NCI-H2081 treated with DMSO at 0.1 percent for 48 hours (cell line): ENCODE measurements at places on chromosomes 1 and 21.
A peak's percentile ranks its signal among the peaks of the same experiment; 100 is the strongest.

DNA sequence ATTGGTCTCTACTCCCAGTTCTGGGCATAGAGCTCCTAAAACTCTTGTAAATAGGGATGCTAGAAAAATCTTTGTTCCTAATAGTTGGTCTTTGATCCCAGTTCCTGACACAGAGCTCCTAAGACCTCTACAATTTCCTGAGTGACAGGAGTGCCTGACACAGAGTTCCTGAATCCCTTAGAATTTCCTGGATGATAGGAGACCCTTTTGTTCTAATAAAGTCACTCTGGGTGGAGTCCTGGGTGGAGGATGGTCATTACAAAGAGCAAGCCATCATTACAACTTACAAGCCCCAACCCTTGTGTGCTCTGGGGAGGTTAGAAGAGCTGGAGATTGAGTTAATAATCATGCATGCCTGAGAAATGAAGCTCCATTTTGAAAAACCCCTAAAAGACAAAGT is 58.4 kb downstream of the ZZZ3 start:
- no peak for DNase-seq

GRCh38 chr1:61079296-61079897 is 3.0 kb upstream of the NFIA start:
- no peak for DNase-seq

DNA sequence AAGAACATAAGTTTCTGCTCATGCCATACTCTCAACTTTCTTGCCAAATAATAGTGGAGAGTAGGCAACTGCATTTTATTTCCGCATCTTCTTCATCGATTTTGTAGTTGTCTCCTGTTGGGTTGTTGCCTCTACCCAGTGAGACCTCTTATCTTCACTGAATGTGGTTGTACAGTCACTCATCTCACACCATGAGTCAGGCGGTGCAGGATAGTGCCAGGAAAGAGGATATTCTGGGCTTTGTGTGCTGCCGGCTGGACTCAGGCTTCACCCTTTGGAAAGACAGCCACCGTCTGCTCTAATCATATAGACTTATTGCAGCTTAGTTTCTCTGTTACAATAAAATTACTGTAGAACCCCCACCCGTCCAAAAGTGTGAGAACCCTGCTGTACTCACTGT is 154.3 kb upstream of the USP24 start:
- no peak for DNase-seq

DNA sequence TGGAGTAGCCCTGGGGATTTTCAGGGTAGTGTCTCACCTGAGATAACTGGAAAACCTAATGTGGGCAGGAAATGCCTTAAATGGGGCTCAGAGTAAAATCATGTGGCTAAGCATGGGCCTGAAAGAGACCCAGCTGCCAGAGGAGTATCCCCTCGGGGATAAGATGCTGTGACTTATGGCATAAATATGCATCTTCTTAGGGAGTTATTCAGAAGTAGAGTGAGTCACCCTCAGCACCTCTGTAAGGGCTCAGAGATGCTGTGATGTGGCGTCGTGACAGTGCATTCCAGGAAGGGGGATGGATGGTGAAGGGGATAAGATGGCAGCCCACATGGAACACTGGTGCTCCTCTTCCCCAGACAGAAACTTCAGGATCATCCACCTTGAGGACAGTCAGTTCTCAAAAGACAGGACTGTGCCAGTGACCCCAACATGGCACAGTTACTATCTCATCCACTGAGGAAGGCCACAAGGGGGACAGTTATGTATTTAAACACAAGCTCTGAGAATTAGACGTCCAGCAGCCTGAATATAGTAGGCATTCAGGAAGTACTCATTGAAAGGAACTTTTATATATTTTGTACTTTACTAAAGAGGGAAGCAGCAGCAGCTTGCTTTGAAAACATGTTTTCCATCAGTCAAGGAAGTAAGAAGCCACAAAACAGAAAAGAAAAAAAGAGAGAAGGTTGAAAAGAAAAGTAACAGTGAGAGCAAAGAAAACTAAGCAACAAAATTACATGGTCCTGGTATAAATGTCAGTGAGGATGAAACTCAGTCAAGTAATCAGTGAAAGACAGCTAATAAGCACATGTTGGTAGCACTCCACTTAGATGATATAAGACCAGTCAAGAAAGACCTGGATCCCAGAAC is 8.3 kb downstream of the IL24 start:
- no peak for DNase-seq

DNA sequence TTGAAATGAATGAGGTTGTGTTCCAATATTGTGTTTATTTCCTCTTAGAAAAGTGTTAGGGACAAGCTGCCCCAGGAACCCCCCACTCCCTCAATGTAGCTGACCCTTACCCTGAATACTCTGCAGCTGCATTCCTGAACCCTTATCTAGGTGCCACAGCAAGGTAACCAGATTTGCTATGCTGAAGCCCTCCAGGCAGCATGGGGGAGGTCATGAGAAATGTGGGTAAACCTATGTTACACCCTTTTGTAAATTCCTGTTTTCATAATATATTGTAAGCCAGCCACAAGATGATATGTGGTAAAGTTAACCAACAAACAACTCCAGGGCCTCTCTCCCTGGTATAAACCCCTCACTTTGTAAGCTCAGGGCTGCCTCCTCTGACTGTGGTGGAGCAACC is 27.8 kb upstream of the CLDN8 start:
- DNase-seq: no peak

DNA sequence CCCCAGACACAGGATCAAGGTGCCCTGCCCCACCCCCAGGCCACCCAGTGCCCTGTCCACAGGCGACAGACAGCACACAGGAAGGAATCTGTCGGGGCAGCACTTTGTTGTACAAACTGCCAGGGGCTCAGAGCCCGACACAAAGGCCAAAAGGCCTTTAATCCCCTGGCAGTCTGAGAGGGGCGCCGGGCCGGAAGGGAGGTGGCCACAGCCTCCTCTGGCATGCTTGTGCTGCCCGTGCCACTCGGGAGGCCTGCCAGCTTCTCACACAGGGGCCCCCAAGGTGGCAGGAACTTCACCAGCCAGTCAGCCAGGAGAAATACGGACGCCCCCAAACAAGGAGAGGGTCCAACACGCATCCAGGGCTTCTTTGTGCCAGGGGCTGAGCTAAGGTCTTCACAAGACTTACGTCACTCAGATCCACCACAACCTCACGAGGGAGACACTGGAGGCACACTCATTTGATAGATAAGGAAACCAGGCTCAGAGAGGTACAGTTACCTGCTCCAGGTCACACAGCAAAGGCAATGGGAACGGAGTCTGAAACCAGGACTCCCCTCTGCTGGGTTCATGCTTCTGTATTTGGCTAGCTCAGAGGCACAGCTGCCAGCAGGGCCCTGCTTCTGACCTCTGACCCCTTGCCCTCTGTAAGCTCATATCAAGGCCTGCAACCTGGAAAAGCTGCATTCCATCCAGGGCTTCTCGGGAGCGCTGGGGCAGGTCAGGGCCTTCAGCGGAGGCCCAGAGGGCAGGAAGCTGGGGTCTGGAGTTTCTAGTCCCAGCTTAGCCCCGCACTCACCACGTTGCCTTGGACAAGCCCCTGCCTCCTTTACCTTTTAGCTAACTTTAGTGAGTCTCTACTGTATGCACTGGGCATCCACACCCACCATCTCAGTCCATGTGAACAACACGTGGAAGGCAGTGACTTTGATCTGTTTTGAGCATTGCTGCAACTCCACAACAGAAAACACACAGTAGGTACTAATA is 34.8 kb downstream of the HSPG2 start:
- DNase-seq: no peak

DNA sequence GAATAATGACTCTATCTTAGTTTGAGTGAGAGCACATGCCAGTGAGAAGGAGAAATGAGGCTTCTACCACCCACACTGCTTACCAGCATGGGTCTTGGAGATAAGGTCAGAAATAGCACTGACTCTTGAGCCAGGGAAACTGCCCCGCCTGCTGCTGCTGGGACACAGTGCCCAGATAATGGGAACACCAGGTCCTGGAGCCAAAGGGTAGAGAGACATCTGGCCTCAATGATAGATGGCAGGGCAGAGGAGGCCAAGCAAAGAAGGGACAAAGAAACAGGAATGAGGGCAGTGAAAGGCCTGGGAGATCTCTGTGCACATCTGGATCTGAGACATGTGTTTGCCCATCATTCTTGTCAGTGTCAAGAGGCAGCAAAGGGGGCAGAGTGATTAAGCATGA is 97.4 kb downstream of the MIS18A start:
- no peak for DNase-seq

GRCh38 chr1:54486907-54487306 is 61.1 kb upstream of the ACOT11 start:
- DNase-seq: no peak

- peak; percentile 25 for DNase-seq
Observed at GRCh38 chr1:27603681-27604578, at the start of gene AHDC1. Gene AHDC1 (minus strand): TSS chr1:27604144. CDS start chr1:27552115, 52,029 bp downstream.

DNA sequence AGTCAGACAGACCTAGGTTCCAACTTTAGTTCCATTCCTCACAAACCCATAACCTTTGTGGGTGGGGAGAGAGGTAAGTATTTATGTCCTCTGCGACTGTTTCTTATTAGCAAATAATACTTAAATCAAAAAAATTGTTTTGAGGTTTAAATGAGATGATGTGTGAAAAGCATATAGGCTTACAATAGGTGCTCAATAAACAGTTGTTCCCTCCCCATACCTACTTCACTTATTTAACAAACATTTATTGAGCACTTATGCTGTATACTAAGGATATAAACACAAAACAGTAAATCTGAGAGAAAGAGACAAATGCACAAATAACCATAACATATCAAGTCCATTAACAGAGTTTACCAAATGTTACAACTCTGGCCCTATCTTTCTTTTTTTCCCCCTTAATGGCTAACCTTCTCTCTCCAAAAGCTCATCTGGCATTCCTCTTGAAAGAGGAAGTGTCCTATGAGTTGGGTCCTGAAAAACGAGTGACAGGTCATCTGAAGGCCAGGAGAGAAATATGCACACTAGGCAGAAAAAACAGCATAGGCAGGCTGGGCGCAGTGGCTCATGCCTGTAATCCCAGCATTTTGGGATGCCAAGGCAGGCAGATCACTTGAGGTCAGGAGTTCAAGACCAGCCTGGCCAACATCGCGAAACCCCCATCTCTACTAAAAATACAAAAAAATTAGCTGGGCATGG is 10.3 kb downstream of the PIGM start:
- no peak for DNase-seq

DNA sequence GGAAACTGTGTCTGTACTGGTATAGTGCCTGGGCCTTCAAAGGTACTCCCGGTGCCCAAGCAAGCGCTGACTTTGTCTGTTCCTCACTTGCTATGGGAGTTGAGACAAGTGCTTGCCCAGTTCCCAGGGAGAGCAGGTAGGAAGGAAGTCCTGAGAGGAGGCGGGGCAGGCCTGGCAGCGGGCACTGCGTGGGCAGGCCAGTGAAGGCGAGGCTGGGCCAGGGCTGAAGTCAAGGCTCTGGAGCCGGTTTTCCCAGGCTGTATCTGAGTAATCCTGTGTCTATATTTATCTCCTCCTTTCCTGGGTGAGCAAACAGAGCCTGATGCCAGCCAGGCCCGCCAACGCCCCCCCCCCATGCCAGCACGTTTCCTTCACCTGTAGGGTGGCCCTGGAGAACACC is 15.9 kb upstream of the EDN2 start:
- no peak for DNase-seq

GRCh38 chr1:166730299-166730888 is 108.9 kb upstream of the POGK start:
- no peak for DNase-seq

- DNase-seq: no peak
Observed at GRCh38 chr1:57041901-57042300, 76.1 kb upstream of the C8B start.

DNA sequence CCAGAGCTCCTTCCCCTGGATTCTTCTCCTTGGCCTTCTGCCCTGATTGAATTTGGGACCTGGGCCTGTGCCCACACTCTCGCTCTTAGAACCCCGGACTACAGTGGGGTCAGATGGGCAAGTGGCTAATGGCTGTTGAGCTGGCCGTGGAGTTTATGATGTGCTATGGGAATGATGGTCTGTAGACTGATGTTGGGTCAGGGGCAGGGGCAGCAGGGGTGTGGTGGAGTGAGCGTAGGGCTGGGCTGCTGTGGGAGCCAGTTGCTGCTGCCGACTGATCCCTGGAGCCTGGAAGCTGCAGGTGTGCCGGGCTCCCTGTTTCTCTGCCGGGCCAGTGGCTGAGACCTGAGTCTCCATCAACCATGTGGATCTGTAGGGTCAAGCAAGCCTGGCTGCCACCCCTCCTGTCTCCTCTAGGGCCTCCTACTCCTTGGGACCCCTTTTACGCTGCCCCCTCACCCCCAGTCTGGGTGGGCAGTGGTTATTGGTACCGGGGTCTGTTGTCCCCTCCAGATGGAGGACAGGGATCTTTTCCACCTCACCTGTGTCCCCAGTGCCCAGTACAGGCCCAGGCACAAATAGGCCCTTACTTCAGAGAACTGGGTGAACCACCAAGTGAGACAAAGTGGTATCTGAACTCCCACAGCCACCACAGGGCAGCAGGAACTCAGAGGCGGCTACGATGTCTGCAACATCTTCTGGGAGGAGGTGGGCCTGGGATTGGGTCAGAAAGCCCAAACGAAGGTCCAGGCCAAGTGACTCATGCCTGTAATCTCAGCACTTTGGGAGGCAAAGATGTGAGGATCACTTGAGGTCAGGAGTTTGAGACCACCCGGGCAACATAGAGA is 5.1 kb downstream of the PODN start:
- no peak for DNase-seq

DNA sequence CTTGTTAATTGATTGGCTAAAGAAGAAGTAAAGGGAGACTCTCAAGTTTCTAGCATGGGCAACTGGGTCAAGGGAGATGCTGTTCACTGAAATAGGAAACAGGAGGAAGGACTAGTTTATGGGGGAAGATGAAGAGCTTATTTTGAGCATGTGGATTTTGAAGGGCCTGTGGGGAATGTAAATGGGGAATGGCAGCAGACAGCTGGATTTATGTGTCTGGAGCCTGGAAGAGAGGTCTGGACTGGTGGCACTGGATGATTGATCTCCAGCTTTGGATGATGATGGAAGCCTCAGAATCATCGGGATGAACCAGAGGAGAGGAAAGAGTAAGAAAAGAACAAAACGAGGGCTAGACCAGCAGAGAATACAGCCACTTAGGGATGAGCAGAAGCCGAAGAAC is 54.9 kb upstream of the ENAH start:
- no peak for DNase-seq

DNA sequence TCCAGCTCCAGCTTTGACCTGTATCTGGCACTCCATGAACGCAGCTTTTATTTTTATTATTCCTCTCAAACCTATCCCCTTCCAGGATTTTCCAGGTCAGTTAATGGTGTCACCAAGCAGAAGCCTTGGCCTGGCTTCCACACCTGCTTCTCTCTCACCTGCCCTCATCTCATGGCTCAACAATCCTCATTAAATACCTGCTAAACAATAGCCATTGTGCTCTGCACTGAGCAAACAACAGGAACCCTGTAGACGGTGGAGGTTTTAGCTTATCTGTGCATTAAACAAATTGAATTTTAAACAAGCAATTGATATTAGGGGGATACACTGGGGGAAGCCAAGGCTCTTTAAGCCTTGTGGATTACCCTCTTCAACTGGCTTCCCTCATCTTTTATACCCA is 15.3 kb downstream of the PYCR2 start:
- DNase-seq: no peak

- no peak for DNase-seq
Observed at GRCh38 chr1:172657586-172657985, 1.3 kb upstream of the FASLG start.

GRCh38 chr1:211938561-211938997 is 96.8 kb downstream of the INTS7 start:
- no peak for DNase-seq
